Daoy (cell line): ENCODE measurements at places on chromosomes 2 and 18. TPM values are rescaled to one million over a fixed set of nuclear protein-coding genes. Genes with fewer than 3 reads are reported as not detected.

- DNase-seq, result peak; percentile 7
Observed at GRCh38 chr2:48249025-48249424, 280.9 kb upstream of the STON1 start.

DNA sequence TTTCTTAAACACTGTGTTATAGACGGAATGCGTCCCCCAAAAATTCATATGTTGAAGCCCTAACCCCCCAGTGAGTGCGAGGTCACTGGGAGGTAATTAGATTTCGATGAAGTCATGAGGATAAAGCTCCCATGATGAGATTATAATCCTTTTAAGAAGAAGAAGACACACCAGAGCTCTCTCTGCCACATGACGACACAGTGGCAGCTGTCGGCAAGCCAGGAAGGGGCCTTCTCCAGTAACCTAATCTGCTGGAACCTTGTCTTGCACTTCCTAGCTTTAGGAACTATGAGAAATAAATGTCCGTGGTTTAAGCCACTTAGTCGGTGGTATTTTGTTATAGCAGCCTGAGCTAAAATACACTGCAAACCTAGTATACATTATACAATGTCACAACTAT lies 12.3 kb downstream of the TMEM237 start:
- DNase-seq, result no peak

- no peak for DNase-seq
Observed at GRCh38 chr2:9663008-9663879, 32.4 kb upstream of the YWHAQ start.

The METTL21A gene
- total RNA-seq, result 16.9 and 24.1 TPM in 2 replicates

DNA sequence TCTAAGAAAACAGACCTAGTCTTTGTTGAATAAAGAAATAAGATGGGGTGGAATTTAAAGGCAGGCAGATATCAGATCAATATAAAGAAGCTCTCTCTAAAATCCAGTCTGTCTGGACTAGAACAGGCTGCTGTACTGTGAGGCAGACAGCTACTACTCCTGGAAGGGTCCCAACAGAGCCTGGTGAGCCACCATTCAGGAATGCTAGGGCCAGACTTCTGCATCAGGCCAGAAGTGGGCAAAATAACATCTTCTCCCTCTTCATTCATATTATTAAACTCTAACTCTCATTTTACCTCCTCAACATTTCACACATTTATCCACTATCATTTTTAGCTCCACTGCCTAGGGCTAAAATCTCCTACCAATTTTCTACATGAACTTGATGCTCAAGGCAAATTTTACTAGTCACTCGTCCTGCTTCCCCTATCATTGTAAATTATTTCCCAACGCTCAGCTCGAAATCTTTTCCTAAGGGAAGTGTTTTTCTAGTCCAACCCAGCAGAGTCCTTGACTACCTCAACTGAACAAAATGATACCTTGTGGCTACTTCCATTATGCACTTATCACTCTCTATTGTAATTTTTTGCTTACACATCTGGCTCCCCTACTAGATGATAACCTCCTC lies 45.2 kb upstream of the GLS start:
- peak; percentile 87 for DNase-seq

The CXCR4 gene
- total RNA-seq, result 3.8 and 6.5 TPM in 2 replicates

DNA sequence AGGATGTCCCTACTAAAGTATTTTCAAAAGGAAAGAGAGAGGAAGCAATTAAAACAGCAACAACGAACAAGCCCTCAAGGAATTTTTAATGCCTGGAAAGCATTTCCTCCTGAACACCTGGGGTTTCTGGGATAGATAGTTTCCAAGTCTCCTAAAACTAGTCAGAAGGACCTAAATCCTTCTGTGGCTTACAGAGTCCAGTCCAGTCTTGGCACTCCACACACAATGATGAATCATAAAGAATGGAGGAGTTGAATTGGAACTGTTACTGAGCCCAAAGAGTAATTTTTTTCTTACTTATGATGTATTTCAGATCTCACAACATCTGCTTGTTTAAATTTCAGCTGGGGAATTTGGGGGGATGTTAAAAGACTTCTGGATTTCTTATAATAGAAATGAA lies 144.6 kb upstream of the SETBP1 start:
- peak; percentile 32 for DNase-seq

DNA sequence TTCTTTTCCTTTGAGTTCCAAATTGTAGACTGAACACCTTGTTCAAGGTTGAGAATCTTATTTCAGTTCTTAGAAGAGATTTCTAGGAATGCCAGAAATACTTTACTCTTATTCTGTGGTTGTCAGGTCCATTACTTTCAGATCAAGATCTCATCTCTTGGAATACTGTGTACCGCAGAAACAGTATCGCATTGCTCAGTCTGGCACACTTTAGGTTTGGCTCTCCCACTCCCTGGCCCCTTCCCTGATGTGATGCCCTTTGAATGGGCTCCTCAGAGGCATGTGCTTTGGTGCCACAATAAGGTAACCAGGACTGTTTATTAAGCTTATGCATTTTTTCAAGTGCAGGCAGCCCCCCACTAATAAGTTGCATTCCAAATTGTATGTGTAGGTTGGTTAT lies 244.7 kb upstream of the FOSL2 start:
- DNase-seq, result no peak

The TET3 gene
- 2.2 and 2.9 TPM in 2 replicates for total RNA-seq

- no peak for DNase-seq
Observed at GRCh38 chr2:20494241-20494640, 47.4 kb downstream of the RHOB start.

DNA sequence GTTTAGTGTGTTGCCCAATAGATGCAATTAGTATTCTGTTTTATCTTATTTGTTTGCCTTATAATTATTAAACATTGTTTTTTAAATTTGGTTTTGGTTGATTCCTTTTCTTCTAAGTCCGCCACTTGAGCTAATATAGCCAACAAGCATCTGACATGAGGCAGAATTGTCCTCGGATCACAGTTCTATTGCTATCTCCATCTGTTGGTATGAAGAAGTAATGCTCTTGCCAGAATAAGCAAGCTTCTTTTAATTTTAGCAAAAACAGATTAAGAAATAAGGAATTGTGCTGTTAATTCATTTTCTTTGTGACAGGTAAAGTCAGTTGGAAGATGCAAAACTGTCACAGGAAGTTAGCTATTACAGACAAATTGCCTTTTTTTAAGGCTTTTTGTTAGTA lies 54.3 kb downstream of the R3HDM1 start:
- no peak for DNase-seq

DNA sequence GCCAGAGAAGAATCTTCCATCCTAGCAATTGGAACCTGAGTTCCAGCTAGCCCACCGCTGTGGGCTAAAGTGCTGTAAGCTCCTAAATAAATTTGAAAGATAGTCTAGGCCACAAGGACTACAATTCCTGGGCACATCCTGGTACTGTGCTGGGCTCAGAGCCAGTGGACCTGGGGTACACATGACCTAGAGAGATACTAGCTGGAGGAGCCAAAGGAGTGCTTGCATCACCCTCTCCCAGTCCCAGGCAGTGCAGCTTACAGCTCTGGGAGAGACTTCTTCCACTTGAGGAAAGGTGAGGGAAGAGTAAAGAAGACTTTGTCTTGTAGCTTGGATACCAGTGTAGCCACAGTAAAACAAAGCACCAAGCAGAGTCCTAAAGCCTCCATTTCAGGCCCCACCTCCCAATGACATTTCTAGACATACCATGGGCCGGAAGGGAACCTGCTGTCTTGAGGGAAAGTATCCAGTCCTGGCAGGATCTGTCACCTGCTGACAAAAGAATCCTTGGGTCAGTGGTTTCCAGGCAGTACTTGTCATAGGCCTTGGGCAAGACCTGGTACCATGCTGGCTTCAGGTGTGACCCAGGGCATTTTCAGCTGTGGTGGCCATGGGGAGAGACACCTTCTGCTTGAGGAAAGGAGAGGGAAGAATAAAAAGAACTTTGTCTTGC lies 89.5 kb downstream of the TMEM185B start:
- DNase-seq, result no peak

GRCh38 chr18:60684843-60685513 lies 312.4 kb upstream of the MC4R start:
- DNase-seq, result peak; percentile 30

The UPP2 gene
- total RNA-seq, result not detected in 2 replicates

DNA sequence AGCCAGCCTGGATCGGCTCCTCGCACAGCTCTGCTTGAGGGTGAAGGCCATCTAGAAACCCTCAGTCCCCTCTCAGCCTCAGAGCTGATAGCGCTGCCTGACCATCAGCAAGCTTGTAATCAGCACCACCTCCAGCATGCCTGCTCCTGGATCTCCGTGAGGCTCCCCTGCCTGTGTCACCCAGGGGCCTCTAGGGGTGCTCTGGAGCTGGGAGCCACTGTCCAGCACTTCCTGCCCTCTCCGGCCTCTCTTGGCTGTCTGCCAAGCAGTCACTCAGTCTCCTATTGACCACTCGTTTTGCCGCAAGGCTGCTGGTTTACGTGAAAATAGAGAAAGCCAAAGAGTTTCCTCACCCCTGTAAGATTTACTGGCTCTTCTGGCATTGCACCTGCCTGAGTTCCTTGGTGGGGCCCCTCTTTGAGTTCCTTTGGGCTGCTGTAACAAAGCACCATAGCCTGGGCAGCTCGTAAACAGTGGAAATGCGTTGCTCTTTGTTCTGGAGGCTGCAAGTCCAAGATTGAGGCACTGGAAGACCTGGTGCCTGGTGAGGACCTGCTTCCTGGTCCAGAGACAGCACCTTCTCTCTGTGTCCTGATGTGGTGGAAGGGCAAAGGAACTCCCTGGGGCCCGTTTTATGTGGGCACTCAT lies 17.9 kb downstream of the CAPN10 start:
- DNase-seq, result no peak

The CMPK2 gene
- 4.3 and 4.5 TPM in 2 replicates for total RNA-seq

The MAL gene
- total RNA-seq, result 0.29 and 5.7 TPM in 2 replicates

- DNase-seq, result no peak
Observed at GRCh38 chr2:37379881-37380296, 35.5 kb downstream of the QPCT start.

GRCh38 chr2:101770726-101771125 lies 73.2 kb downstream of the MAP4K4 start:
- DNase-seq, result peak; percentile 49

DNA sequence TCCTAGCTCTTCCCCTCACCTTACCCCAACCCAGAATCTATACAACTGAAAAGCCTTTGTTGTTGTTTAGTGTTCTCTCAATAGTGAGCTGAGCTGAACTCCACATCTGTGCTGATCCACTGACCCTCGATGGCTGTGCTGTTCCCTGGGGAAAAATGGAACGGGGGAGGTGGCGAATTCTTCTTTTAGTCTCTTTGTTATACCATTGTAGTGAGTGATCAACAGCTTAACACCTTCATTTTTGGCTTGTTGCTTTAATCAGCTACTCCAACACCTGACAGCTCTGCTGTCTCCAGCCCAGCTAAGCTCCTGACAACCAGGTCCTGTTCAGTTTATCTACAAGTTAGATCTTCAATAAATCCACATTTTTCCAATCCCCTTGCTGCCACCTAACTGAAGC lies 25.7 kb downstream of the PLA2R1 start:
- no peak for DNase-seq

The PIEZO2 gene
- 2.1 and 2.2 TPM in 2 replicates for total RNA-seq

The RAPGEF4 gene
- 0.24 and 0.51 TPM in 2 replicates for total RNA-seq

DNA sequence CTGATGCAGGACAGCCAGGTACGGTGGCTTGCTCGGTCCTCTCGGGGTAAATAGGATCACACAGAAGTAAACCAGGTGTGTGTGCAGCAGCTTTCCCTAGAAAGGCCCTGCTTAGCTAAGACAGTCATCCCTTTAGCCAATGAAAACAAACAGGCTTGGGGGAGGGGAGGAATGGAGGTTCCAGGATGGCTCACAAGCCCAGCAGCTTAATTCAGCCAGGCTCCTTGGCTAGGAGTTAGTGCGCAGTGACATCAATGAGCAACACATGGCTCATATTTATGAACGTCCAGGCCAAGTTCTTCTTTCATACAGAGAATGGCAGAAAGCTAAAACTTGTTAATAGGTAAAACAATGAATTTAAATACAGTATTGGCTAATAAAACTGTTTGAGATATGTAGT lies 10.2 kb downstream of the IAH1 start:
- no peak for DNase-seq

DNA sequence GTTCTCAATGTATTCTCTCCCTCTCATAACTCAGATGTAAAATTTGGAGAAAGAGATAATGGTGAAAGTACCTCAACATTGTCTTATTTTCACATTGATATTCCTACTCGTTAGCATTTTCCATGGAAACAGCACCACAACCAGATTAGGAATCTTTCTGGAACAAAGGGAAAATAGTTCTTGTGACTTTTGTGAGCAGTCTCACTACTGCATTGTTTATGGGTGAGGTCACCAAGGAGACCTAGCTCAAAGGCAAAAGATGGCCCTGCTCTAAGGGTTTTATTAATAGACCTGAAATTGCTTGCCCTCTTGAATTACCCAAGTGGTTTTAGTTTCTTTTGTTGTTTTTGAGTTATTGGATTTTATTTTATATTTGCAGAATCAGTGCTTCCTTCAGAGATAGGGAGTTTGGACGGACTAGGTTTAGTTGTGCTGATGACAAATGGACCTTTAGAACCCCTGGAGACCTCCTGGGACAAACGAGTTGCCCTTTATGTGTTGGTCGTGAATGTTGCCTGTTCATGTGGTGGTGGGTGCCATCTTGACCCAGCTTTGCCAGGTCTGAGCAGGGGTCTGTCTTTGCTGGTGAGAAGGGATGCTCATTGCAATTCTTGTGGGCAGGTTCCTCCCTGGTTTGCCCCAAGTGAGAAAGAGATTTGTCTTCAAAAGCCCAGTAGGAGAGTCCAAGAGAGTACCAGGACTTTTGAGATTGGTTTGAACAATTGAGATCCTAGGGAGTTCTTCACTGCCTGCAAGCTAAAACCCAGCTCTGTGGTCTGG lies 58.1 kb downstream of the INPP4A start:
- DNase-seq, result peak; percentile 48

The LONRF2 gene
- total RNA-seq, result 0.17 and 0.65 TPM in 2 replicates

DNA sequence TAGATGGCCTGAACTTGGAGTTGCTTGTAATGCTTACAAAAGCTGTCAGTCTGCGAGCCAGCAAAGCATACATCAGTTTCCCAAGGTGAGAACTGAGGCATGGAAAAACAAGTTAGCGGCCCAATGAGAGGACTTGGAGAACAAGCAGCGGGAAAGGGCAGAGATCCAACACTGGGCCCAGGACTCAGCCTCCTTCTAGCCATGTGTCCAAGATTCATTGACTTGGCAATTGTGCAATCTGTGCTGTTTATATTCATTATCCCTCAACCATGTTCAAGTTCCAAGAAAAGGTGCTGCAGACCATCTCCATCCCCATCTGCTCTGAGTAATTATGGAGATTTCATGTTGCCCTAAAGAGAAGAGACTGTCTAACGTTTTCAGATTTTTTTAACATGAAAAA lies 187.4 kb downstream of the ALK start:
- no peak for DNase-seq

DNA sequence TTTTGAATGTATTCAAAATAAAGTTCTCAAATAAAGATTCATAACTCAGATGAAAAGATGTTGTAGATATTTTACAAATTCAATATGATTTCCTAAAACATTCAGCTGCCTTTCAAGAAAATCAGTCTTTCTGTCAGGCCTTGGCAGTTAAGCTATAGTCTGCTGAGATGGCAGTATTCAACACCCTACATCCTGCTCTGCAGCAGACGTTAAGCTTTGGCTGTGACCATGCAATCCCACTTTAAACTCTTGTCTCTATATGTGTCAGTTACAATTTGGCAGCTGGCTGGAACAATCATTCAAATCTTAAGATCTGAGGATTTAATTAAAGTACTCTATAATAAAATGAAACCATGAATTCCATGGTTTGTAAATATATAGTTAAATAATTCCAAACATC lies 567.3 kb upstream of the ZNF804A start:
- no peak for DNase-seq

The MAP4K3 gene
- 29.9 and 42.5 TPM in 2 replicates for total RNA-seq
